Spinal cord (tissue), 10 donors: ENCODE measurements at places on chromosomes 6 and 20. TPM values are rescaled to one million over a fixed set of nuclear protein-coding genes. Genes with fewer than 3 reads are reported as not detected.

The APCDD1L gene
- total RNA-seq: 0.11 TPM

The IRF4 gene
- total RNA-seq: 1.0 TPM

The ERVFRD-1 gene
- total RNA-seq: 0.06 TPM

The MROH8 gene
- 4.8 TPM for total RNA-seq

The EPHA7 gene
- total RNA-seq: 90.2 TPM

The SLC35D3 gene
- 0.33 TPM for total RNA-seq

The MUC21 gene
- total RNA-seq: not detected

The SNAP25 gene
- total RNA-seq: 370 TPM

The PTCHD4 gene
- 4.2 TPM for total RNA-seq

The CSE1L gene
- total RNA-seq: 74.5 TPM
